ENCODE measurements at places on chromosomes 1 and 21.

DNA sequence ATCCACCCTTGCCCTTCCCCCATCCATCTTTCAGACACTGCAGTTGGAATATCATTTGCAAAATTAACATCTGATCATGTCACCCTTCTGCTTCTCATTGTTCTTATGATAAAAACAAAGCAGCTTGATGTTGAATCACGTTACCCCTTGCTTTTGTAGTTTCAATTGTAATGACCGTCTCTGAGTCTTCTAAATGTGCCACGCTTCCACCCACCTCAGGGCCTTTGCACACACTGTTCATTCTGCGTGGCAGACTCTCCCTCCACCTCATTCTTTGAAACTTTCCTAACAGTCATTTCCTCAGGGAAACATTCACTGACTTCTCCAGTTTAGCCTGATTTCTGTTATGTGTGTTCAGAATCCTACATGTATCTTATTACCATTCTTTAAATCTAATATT, 143.6 kb upstream of the LMO4 start:
- DNase-seq: no peak

- DNase-seq: no peak
Measured at GRCh38 chr1:246292571-246292970, 214.5 kb downstream of the SMYD3 start.

DNA sequence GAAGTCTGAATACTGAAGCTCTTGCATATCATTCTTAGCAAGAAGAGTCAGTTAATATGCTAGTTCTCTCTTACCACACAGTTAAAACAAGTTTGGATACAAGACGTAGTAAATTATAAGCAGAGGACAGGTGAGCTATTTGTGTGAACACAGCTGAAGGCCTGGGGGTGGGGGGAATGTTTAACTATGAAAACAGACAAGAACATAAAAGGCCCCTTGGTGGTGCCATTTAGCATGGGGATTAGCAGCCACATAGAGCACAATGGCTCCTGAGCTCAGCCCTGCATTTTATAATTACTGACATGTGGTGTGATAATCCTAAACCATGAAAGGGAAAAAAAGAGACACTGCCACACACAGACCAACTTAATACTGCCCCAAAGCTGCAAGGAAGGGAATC, 94.8 kb downstream of the TGFBR3 start:
- DNase-seq: no peak

DNA sequence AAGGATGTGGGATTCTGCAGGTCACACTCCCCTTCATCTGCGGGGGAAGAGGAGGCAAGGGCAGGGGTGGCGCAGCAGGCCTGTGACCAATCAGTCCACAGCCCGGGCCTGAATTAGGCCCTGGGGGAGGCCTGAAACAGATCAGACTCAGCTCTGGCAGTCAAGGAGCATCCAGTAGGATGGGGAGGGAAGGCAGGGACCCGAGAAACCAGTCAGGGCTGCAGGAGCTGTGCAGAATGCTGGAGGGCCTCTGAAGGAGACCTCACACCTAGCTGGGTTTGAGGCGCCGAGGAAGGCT, 12.7 kb downstream of the TNNT2 start:
- no peak for DNase-seq

DNA sequence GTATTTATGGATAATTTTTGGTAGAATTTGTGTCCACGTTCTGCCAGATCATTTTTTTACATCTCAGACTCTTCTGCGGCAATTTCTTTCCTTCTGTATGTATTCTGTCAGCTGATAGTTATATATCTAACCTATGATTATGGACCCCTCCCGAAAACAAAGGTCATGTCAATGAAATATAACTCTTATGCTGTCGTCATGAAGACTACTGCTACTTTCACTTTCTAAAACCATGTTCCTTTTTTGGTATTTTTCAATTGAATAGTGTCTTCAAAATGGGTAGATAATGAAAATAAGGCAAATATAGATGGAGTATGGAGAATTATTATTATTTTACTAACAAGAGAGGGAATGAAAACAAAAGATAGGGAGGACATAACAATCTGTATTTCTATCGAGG, 3.2 kb downstream of the ANGPTL1 start:
- DNase-seq: no peak

GRCh38 chr1:230398856-230399255, 27.3 kb downstream of the PGBD5 start:
- no peak for DNase-seq

DNA sequence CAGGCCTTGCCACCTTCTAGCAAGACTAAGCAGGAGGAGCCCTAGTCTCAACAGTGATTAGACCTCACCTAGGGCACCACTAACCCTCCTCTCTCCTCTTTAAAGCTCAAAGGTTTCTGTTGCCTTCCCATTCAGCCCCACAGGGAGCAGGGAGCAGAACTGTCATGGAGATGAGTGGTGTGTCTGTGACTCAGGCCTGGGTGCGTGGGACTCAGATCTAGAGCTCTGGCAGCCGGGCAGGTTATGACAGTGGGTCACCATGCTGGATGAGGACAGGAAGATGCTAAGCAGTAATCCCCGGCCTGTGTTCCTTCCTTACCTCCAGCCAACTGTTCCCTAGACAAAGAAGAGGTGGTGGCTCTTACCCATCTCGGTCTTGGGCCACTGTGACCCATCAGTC, 60.1 kb upstream of the COA6 start:
- no peak for DNase-seq

- no peak for DNase-seq
Measured at GRCh38 chr1:54813485-54814125, 12.5 kb upstream of the TTC22 start.

DNA sequence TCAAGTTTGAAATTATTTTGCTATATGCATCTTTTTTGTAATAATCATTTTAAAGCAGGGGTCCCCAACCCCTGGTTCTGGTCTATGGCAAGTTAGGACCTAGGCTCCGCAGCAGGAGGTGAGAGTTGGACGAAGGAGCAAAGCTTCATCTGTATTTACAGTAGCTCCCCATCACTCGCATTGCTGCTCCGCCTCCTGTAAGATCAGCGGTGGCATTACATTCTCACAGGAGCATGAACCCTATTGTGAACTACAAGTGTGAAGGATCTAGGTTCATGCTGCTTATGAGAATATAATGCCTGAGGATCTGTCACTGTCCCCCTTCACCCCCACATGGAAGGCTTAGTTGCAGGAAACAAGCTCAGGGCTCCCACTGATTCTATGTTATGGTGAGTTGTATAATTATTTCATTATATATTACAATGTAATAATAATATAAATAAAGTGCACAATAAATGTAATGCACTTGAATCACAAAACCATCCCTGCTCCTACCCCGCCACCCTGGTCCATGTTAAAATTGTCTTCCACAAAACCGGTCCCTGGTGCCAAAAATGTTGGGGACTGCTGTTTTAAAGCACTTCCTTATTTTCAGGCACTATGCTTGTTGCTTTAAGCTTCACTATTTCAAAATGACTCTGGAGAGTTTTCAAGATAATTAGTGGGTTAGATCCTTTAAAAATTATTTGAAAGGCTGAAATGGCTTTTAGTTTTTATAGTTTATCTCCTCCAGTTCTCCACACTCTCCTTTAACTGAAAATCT, 74.8 kb downstream of the PLA2G4A start:
- DNase-seq: no peak

- no peak for DNase-seq
Measured at GRCh38 chr1:244337839-244338238, 113.9 kb downstream of the ADSS2 start.

DNA sequence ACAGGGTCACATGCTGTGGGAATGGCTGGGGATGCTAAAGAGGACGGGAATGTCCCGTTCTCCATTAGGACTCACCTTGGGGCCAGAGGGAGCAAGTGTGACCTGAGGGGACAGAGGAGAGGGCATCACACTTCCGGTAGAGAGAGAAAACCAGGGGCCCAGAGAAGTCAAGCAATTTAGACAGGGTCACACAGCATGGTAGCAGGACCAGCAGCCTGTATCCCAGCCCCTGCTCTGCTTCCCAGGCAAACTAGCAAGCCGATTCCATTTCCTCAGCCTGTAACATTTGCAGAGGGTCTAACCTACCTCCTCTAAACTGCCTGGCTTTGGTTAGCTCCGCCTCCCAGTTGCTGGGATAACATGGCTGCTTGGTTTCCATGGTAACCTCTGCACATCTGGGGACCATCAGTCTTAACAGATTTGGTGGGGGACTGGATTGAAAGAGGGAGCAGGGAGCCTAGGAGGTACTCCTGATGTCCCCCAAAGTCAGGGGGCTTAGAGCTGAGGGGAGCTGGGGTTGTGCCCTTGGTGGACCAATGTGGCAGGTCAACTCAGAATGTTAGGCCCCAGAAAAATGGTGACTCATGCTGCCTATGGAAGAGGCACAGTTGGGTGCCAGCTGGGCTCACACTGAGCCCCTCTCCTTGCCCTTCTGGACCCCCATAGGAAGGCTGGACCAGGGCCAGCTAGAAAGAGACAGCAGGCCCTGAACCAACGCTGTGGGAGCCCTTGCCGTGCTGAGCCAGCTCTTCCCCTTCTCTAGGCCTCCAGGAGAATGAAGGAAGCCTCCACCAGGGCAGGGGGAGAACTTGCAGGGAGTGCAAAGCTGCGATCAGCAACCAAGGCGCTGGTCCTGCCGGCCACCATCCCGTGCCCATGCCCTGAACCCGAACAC, 9.5 kb downstream of the COL16A1 start:
- no peak for DNase-seq

GRCh38 chr1:168920456-168921094, 185.9 kb upstream of the ATP1B1 start:
- no peak for DNase-seq

DNA sequence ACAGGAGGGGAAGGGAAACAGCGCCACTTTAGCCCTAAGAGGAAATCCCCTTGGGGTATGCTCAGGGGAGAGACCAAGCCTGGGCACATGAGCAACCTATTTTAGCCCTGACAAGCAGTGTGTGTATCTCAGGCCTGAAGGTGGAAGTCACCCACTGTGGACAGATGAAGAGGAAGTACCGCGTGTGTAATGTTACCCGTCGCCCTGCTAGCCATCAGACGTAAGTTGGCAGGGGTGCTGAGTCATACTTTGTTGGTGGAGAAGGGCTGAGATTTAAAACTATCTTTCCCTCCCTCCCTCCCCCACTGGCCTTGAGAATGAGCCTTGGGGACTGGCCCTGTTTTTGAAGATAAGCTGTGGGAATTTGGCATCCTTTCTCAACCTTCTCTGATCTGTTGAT, 11.2 kb downstream of the AGO1 start:
- peak; percentile 54 for DNase-seq
